Activated CD8-positive, alpha-beta T cell treated with anti-CD3 and anti-CD28 coated beads, Interleukin-2, amount 10 ng/mL, durations not matched to agents 7 days and 5 days (primary cell): ENCODE measurements at places on chromosomes 7 and 10. TPM values are rescaled to one million over a fixed set of nuclear protein-coding genes. Genes with fewer than 3 reads are reported as not detected.

GPNMB gene
- 0.29 TPM for total RNA-seq

GET4 gene
- total RNA-seq = 32.2 TPM

DNA sequence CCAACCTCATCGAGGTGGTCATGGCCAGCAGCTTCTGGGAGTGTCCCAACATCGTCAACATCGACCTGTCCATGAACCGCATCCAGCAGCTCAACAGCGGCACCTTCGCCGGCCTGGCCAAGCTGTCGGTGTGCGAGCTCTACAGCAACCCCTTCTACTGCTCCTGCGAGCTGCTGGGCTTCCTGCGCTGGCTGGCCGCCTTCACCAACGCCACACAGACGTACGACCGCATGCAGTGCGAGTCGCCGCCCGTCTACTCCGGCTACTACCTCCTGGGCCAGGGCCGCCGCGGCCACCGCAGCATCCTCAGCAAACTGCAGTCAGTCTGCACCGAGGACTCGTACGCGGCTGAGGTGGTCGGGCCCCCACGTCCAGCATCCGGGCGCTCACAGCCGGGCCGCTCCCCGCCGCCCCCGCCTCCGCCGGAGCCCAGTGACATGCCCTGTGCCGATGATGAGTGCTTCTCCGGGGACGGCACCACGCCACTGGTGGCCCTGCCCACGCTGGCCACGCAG, 75.0 kb downstream of the ELFN1 start:
- DNase-seq = no peak

GRCh38 chr10:485776-486175, 203.7 kb downstream of the DIP2C start:
- DNase-seq = no peak

DNA sequence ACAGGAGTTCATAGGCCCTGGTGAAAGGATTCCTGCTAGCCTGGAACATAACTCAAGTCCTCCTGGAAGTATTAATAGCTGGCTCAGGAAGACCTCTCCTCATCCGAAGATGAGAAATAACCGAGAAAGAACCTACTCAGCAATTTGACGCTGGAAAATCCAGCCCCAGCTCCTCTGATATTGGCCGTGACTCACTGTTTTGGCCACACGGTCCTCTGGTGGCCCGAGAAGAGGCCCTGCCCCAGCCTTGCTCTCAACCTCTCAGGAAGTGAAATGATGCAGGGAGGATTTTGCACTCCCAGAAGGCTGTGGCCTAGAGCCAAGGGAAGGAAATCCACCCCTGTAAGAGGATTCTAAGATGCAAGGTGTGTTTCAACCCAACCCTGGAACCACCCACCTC, 121.6 kb downstream of the MTPAP start:
- DNase-seq = no peak

DNA sequence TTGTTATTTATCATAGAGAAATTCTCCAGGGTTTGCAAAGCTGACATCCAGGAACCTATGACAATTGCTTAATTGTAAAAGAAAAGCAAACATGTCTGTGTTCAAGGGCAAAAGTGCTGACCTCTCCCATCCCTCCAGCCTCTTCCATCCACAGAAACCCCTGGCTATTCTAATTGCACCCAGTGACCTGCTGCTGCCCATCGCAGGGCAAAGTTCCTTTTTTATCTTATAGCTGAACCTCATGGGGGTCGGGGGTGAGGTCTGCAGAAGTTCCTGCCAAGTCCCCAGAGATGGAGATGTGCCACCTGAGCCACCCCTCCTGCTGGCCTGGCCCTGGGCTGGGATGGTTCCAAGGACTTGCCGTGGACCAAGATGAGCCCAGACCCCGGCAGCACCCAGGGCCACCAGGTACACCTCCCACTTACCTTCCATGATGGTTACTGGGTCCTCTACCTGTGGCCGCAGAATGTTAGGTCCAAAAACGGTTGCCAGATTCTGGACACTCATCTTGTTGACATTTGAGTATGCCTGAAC, 146.5 kb downstream of the MAPK8 start:
- DNase-seq = no peak

DNA sequence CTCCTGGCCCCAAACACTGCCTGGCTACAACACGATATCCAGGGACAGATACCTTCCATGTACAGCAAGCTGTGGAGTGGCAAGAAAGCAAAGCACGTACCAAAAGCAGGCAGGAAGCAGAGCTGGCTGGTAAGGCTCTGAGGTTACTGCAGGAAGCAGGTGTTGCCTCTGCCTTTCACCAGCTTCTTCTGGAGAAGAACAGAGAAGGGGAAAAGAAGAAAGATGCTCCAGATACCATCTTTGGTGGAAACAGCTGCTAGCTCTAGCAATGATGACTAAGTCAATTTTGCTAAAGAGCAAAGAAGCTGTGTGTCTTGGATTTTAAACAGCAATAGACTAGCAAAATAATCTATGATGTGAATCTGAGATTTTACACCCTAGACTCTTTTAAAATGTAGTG, 34.9 kb upstream of the PRSS1 start:
- DNase-seq = peak; percentile 56
